Esophagus mucosa (tissue), 1 donor: ENCODE measurements at places on chromosomes 1 and 21. TPM values are rescaled to one million over a fixed set of nuclear protein-coding genes. Genes with fewer than 3 reads are reported as not detected.

Gene SPRR2E
- 1,779 TPM for total RNA-seq

Gene IFI44
- 10.7 TPM for total RNA-seq

Gene NVL
- total RNA-seq = 15.7 TPM

Gene FOXD3
- not detected for total RNA-seq

Gene TMEM52
- total RNA-seq = 0.32 TPM

Gene SAMSN1
- 2.2 TPM for total RNA-seq

Gene GUCA2A
- total RNA-seq = not detected

Gene FCAMR
- 0.08 TPM for total RNA-seq

Gene FAM72B
- 2.1 TPM for total RNA-seq

Gene FLG2
- not detected for total RNA-seq

Gene TMCC2
- total RNA-seq = 1.00 TPM

Gene PINK1
- total RNA-seq = 36.8 TPM

Gene ANKRD34A
- 0.12 TPM for total RNA-seq

Gene ACBD3
- 33.9 TPM for total RNA-seq

Gene LCE1B
- total RNA-seq = not detected

Gene TRIM63
- not detected for total RNA-seq

Gene HSPG2
- total RNA-seq = 91.0 TPM

Gene KRTCAP2
- 111 TPM for total RNA-seq

Gene WDR64
- total RNA-seq = not detected

Gene UBASH3A
- 0.24 TPM for total RNA-seq

Gene LCE1F
- not detected for total RNA-seq

Gene INSRR
- total RNA-seq = not detected

Gene FGR
- 1.3 TPM for total RNA-seq

Gene AGT
- 0.12 TPM for total RNA-seq

Gene ARPC5
- 97.8 TPM for total RNA-seq

Gene OR2L5
- total RNA-seq = not detected

Gene NIBAN1
- 27.5 TPM for total RNA-seq

Gene NOL9
- total RNA-seq = 19.7 TPM

Gene NUAK2
- 28.3 TPM for total RNA-seq

Gene CHIT1
- total RNA-seq = 0.20 TPM

Gene SELE
- 0.56 TPM for total RNA-seq

Gene KPRP
- 3.6 TPM for total RNA-seq

Gene CYP4Z1
- total RNA-seq = 0.72 TPM

Gene TNFSF4
- total RNA-seq = 0.12 TPM

Gene OR2T11
- not detected for total RNA-seq

Gene RIPPLY3
- total RNA-seq = not detected

Gene RHBDL2
- 16.1 TPM for total RNA-seq

Gene TLCD4
- 0.32 TPM for total RNA-seq

Gene SYT14
- total RNA-seq = not detected
